ENCODE measurements at places on chromosomes 7 and 10. TPM values are rescaled to one million over a fixed set of nuclear protein-coding genes. Genes with fewer than 3 reads are reported as not detected.

The CRHR2 gene
- polyA plus RNA-seq: 0.02 TPM

The FOXK1 gene
- 9.3 TPM for polyA plus RNA-seq

The CTAGE4 gene
- 0.16 TPM for polyA plus RNA-seq

The ZNF425 gene
- polyA plus RNA-seq: 0.70 TPM

The PON2 gene
- polyA plus RNA-seq: 202 TPM

The VWDE gene
- polyA plus RNA-seq: 1.4 TPM

The SND1 gene
- 132 TPM for polyA plus RNA-seq

The MINPP1 gene
- polyA plus RNA-seq: 10.6 TPM

The CYP3A5 gene
- 2.2 TPM for polyA plus RNA-seq

The OLAH gene
- 20.6 TPM for polyA plus RNA-seq

The ITIH5 gene
- 1.9 TPM for polyA plus RNA-seq

The CNNM1 gene
- polyA plus RNA-seq: 0.16 TPM

The PAX4 gene
- not detected for polyA plus RNA-seq

The SYT15B gene
- polyA plus RNA-seq: 10.2 TPM

The CACNB2 gene
- polyA plus RNA-seq: 2.2 TPM

The NKX2-3 gene
- polyA plus RNA-seq: not detected

The GPNMB gene
- 47.7 TPM for polyA plus RNA-seq

The HHEX gene
- polyA plus RNA-seq: 18.6 TPM

The HELLS gene
- polyA plus RNA-seq: 5.2 TPM

The CHCHD1 gene
- polyA plus RNA-seq: 53.2 TPM

The PIP4K2A gene
- 18.2 TPM for polyA plus RNA-seq

The SHTN1 gene
- polyA plus RNA-seq: 14.0 TPM

The UPK3B gene
- polyA plus RNA-seq: 4.7 TPM

The TRA2A gene
- 46.3 TPM for polyA plus RNA-seq

The PRKG1 gene
- 2.1 TPM for polyA plus RNA-seq

The OPN4 gene
- not detected for polyA plus RNA-seq

The ACSL5 gene
- 46.1 TPM for polyA plus RNA-seq

The ATOH7 gene
- polyA plus RNA-seq: 0.08 TPM

The PRKAR2B gene
- 4.9 TPM for polyA plus RNA-seq

The ATRNL1 gene
- polyA plus RNA-seq: 0.05 TPM

The HERC4 gene
- polyA plus RNA-seq: 16.3 TPM

The MYL10 gene
- polyA plus RNA-seq: not detected

The BEND7 gene
- polyA plus RNA-seq: 8.1 TPM

The CYP51A1 gene
- 74.3 TPM for polyA plus RNA-seq

The TUBAL3 gene
- 0.06 TPM for polyA plus RNA-seq

The MGAM2 gene
- 0.93 TPM for polyA plus RNA-seq

The GPR85 gene
- polyA plus RNA-seq: 0.93 TPM

The AKR1C2 gene
- polyA plus RNA-seq: 31.4 TPM

The CALD1 gene
- polyA plus RNA-seq: 57.3 TPM

The ZNF3 gene
- polyA plus RNA-seq: 12.8 TPM

The POU6F2 gene
- 0.08 TPM for polyA plus RNA-seq

The TMEM139 gene
- 31.8 TPM for polyA plus RNA-seq

The CRYGN gene
- polyA plus RNA-seq: not detected

The TAS2R3 gene
- polyA plus RNA-seq: not detected

The EPO gene
- polyA plus RNA-seq: 0.10 TPM

The GPRIN2 gene
- 17.7 TPM for polyA plus RNA-seq

The PRSS2 gene
- 0.35 TPM for polyA plus RNA-seq

The CPA5 gene
- 0.08 TPM for polyA plus RNA-seq

The PLAC9 gene
- polyA plus RNA-seq: 34.7 TPM

The ARMC3 gene
- 4.0 TPM for polyA plus RNA-seq

The ZNF488 gene
- 0.15 TPM for polyA plus RNA-seq

All from lung (tissue), 17 donors.